ENCODE measurements at places on chromosomes 3 and 15. TPM values are rescaled to one million over a fixed set of nuclear protein-coding genes. Genes with fewer than 3 reads are reported as not detected.
A peak's percentile ranks its signal among the peaks of the same experiment; 100 is the strongest.

The DUOXA2 gene
- not detected for total RNA-seq

The BOC gene
- total RNA-seq, result 1.9 TPM

DNA sequence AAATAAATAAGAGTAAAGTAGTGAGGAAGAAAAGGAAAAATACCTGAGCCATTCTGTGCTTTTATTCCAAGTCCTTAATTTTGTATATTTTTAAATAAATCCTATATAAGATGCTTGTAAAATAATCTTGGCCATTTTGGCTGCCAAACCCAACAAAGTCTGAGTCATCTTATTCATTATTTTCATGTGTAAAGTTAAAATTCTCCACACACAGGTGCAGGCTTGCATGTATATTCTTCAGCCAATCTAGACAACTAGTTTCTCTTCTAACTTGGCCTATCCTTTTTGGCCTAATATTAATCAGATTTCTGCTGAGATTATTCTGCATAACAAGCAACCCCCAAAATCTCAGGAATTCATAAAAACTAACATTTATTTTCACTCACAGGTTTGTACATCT lies 189.8 kb upstream of the ATP11B start:
- H3K4me3 ChIP-seq, result no peak overlapping the region
- H3K27me3 ChIP-seq, result peaks cover 3% of the 10 kb centered on the region
- peak; percentile 9 for DNase-seq

DNA sequence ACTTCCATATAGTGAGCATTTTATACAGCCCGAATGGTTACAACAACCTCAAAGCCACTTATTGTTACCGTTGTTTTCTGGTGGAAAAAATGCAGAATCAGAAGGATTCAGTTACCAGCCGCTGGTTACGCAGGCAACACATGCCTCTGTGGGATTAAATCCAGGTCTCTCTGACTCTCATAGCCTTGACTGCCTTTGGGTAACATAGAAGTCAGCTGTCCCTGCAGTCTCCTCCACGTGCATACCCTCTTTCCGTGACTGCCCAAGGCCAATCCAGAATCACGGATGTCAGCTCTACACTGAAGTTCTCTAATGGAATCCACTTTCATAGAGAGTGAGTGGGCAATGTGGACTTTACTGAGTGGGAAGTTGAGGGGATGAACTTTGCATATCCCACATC lies 189.5 kb upstream of the DNAJC19 start:
- H3K36me3 ChIP-seq, result no peaks in the 10 kb centered on the region
- no peaks in the 10 kb centered on the region for H3K4me1 ChIP-seq
- DNase-seq, result no peak
- no peak overlapping the region for H3K4me3 ChIP-seq
- no peak overlapping the region for H3K27ac ChIP-seq

DNA sequence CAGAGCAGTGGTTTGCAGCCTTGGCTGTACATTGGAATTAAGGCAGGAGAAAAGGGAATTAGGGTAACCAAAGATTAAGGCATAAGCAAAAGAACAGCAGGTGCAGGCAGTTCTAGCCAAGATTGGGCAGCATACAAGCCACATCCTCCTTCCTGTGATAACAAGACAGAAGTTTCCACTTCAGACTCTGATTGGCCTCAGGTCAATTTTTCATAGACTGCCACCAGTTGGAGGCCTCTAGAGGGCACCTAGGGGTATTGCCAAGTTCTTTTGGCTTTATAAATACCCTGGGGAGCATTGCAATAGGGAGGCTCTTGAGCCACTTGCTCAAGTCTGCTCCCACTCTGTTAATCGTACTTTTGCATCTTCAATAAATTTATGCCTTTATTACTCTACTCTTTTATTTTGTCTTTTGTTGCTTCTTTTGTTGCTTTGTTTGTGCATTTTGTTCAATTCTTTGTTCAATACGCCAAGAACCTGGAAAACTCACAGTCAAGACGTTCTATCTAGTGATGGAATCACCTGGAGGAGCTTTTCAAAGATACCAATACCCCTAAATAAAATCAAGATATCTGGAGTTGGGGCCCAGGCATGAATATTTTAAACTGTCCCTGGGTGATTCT lies 32.2 kb upstream of the FMN1 start:
- DNase-seq, result peak; percentile 78
- no peaks in the 10 kb centered on the region for H3K36me3 ChIP-seq
- H3K27me3 ChIP-seq, result peaks cover 5% of the 10 kb centered on the region
- H3K27ac ChIP-seq, result no peak overlapping the region

The DUOX2 gene
- total RNA-seq, result not detected

The LSAMP gene
- not detected for total RNA-seq

The CHRNA3 gene
- not detected for total RNA-seq

DNA sequence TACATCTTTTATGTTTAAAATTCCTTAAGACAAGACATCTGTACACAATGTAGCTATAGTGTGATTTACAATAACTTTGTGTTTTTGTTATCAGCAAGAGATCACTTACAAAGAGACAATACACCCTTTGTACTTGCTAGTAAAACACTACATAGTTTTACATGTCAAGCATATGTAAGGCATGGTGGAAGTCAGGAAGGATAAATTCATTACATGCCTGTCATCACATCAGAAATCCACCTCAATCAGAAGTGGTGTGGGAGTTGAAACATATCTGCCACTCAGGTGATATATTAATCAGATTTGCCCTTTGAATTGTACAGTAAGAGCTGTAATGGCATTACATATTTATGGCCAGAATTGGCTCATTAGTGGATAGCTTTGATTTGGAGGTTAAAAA lies 95.5 kb downstream of the MBNL1 start:
- H3K36me3 ChIP-seq, result peaks cover 66% of the 10 kb centered on the region
- H3K27me3 ChIP-seq, result no peaks in the 10 kb centered on the region
- peaks cover 53% of the 10 kb centered on the region for H3K4me1 ChIP-seq
- H3K4me3 ChIP-seq, result no peak overlapping the region
- DNase-seq, result no peak

DNA sequence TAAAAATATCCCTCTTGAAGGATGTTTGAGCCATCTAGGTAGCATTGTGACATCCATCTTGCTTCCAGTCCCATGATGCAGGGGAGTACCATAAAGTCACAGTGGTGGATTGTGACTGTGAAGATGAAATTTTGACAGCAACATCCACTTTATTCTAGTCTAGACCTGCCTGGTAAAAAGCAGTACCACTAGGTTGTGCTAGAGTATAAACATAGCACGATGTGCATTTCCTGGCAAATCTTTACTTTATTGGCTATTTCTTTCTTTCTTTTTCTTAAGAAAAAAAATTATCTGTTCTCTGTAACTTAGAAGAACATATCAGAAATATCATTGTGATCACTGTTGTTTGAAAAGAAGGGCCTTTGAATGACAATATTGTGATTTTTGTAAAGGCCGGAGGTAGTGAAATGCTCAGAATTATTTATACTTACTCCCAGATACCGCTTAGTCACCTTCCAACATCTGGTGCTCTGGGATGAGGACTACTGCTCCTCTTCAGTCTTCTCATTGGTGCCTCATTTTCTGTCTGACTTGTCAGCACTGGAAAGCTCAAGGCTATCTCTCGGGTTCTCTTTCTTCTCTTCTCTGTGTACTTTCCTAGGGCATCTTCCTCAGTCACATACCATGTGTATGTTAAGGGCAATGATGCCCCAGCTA lies 35.6 kb downstream of the AGBL1 start:
- no peaks in the 10 kb centered on the region for H3K4me1 ChIP-seq
- no peaks in the 10 kb centered on the region for H3K36me3 ChIP-seq
- H3K27ac ChIP-seq, result no peak overlapping the region
- no peak overlapping the region for H3K4me3 ChIP-seq
- H3K27me3 ChIP-seq, result peaks cover 2% of the 10 kb centered on the region
- no peak for DNase-seq

DNA sequence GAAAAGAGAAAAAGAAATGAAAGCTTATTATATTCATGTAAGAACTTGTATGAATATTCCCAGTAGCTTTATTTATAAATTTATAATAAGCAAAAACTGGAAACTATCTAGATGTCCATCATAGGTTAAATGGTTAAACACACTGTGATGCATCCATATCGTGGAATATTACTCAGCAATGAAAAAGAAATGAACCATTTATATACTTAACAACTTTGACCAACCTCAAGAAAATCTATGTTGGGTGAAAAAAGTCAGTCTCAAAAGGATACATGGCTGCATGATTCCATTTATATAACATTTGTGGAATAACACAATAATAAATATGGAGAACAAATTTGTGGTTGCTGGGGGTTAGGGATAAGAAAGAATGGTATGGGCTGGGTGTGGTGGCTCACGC lies 713.0 kb upstream of the SGO1 start:
- H3K27me3 ChIP-seq, result no peaks in the 10 kb centered on the region
- no peaks in the 10 kb centered on the region for H3K36me3 ChIP-seq
- no peaks in the 10 kb centered on the region for H3K4me1 ChIP-seq

The GNAT1 gene
- total RNA-seq, result not detected

The IL17RE gene
- total RNA-seq, result 1.1 TPM

- DNase-seq, result peak; percentile 58
- no peak overlapping the region for H3K27ac ChIP-seq
- peaks cover 4% of the 10 kb centered on the region for H3K36me3 ChIP-seq
These were observed 348.1 kb downstream of the SV2B start for GRCh38 chr15:91447991-91448644.

DNA sequence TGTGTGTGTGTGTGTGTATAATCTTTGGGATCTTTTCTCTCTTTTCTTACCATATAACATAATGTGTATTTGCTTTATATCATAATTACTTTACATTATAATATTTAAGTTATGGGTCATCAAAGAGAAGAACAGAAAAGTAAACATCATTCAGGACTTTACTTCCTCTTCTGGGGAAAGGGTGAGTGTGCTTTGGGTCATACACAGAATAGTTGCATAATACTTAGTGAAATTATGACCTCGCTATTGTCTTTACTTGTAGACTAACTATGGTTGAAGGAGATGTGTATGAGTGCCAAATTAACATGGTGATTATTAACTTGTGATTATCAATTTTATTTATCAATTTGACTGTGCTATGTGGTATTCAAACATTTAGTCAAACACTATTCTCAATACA lies 1086.9 kb downstream of the DIPK2A start:
- no peaks in the 10 kb centered on the region for H3K27me3 ChIP-seq
- no peaks in the 10 kb centered on the region for H3K4me1 ChIP-seq
- no peak overlapping the region for H3K27ac ChIP-seq
- H3K4me3 ChIP-seq, result no peak overlapping the region
- no peaks in the 10 kb centered on the region for H3K36me3 ChIP-seq

GRCh38 chr3:37766797-37767776 lies 94.6 kb upstream of the CTDSPL start:
- no peak overlapping the region for H3K4me3 ChIP-seq
- H3K27ac ChIP-seq, result no peak overlapping the region
- peaks cover 13% of the 10 kb centered on the region for H3K27me3 ChIP-seq
- H3K36me3 ChIP-seq, result no peaks in the 10 kb centered on the region

DNA sequence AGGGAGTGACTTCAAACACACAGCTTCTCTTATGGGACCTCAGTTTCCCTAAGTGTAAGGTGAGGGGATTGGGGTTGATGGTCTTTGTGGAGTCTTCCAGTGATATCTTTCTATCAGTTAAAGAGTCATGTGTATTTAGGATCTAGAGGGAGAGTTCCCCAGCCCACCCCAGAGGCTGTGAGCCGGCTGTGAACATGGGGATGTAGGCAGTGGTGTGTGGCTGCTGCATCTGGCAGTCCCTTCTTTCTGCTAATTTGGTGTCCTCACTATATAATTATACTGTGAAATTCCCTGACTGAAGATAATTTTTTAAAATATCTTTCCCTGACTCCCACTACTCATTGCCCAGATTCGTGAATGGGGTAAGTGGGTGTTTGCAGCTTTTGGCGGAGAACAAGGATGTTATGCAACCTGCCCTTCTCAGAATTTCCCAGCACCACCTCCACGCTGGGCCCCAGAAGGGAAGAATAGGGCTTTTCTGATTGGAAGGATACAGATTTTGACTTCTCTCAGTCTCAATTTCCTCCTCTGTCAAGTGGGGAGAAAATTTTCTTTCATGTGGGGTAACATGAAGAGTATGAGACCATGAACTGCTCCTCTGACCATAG lies 79.0 kb upstream of the RASGRF1 start:
- H3K27me3 ChIP-seq, result peaks cover 8% of the 10 kb centered on the region
- no peaks in the 10 kb centered on the region for H3K4me1 ChIP-seq
- no peak overlapping the region for H3K4me3 ChIP-seq
